SK-MEL-5 (cell line): ENCODE measurements at places on chromosomes 13 and 19. TPM values are rescaled to one million over a fixed set of nuclear protein-coding genes. Genes with fewer than 3 reads are reported as not detected.
A peak's percentile ranks its signal among the peaks of the same experiment; 100 is the strongest.

The KLK6 gene
- not detected in 2 replicates for total RNA-seq

The CCNA1 gene
- total RNA-seq: 0.13 TPM in 1 of 2 replicates, not detected in the other

The ATF5 gene
- total RNA-seq: 4.0 and 4.7 TPM in 2 replicates

The ZNF154 gene
- total RNA-seq: 0.03 TPM in 1 of 2 replicates, not detected in the other

The SIGLEC12 gene
- not detected in 2 replicates for total RNA-seq

The ERICH4 gene
- not detected in 2 replicates for total RNA-seq

The GNA15 gene
- not detected in 2 replicates for total RNA-seq

The ZNF865 gene
- total RNA-seq: 0.69 and 0.85 TPM in 2 replicates

DNA sequence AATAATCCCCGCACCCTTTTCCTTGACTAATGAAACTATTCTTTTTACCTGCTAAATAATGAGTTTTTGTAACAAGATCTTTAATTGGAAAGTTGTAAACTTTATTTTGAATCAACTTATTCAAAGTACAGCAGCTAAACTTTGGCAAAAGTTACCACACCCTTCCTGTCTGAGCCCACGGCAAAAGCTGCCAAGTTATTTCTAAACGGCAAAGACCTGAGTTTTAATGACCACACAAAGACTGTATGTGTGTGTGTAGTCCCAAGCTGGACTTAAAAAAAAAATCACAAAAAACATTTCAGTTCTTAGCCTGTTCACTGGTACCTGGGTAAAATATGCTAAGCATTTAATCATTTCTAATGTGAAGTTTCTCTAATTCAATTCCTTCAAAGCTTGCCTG, 60.7 kb downstream of the ZAR1L start:
- DNase-seq: no peak

DNA sequence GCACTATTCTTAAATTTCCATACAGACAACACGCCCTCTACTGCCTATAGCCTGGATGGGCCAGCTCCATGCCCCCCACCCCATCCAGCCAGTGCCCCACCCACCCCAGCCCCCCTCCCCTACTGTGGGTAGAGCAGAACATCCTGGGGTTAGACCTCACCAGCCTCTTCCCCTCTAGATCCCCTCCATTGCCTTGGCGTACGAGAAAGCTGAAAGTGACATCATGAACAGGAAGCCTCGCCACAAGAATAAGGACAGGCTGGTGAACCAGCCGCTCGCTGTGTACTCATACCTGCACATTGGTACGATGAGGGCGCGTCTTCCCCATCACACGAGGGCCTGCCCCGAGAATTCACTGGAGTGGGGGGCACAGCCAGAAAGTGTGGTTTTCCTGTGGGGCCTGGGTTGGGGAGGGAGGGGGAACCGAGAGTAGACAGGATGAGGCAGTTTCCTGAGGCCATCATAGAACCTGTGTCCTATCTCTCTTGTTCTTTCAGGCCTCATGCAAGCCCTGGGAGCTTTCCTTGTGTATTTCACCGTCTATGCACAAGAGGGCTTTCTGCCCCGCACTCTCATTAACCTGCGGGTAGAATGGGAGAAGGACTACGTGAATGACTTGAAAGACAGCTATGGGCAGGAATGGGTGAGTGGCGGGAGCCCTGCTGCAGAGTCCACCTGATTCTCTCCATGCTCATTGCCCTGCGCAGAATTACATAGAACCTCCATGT, 29.1 kb downstream of the ATP12A start:
- DNase-seq: no peak

DNA sequence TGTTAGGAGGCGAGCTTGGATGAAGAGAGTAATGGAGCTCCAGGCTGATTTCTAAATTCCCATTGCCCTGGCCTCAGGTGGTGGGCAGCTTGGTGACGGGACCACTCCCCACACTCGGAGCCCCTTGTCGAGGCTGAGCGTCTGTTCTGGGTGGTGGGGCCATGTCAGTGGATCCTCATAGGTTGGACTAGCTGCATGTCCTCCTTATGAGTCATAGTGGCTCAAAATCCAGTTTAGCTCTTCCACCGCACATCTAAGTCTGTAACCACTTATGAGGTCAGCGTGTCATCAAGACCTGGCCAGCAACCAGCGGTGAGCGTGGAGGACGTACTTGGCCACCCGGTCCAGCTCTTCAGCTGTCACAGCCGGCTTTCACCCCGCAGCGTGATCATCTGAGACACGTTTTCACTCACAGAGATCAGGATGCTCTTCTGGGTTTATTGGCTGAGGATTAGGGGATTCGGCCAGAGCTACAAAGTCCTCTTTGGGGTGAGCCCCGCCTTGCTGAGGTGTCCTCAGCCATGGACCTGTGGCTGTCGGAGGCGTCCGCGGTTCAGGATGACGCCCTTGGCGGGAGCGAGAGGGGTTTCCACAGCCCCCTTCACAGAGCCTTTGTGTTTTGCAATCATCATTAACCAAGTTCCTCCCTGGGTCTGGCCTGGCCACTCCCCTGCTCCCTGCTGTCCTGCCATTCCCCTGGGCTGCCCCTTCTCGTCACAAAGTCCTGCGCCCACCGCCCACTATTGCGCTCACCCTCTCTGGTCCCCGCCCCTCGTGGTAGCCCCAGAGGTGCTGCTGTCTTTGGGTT, 41.9 kb downstream of the ADPRHL1 start:
- no peak for DNase-seq

DNA sequence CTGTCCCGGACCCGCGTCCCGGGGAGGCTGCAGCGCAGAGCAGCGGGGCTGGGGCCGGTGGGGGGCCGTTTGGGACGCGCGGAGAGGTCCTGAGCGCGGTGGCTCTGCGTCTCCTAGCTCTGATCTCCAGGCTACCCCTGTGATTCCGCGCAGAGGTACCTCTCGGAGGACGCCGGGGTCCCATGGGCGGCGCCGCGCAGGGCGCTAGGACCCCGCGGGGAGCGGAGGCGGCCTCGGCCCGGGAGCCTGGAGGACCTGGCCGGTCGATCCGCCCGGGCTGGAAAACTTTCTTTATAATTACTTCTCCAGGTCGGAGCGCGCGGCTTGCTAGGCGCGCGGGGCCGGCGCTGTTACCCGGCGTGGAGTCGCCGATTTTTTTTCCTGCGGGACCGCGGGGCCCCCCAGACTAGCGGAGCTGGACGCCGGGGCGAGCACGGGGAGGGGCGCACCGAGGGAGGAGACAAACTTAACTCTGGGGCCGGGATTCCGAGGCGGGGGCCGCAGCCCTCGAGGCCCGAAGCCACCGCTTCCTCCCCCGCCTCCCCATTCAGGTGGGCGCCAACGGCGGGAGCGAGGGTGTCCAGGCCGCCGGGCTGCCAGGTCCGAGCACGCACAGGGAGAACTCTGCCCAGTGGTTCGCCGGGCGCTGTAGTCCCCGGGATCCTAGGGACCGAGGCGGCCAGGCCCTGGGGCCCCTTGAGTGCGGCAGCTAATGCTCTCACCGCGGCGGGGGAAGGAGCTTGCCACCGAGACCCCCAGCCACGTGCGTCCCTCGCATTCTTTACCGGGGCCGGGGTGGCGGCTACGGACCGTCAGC, 848 bp upstream of the CEBPA start:
- peak; percentile 6 for DNase-seq

GRCh38 chr13:32496599-32497160, 41.9 kb downstream of the N4BP2L2 start:
- DNase-seq: no peak

DNA sequence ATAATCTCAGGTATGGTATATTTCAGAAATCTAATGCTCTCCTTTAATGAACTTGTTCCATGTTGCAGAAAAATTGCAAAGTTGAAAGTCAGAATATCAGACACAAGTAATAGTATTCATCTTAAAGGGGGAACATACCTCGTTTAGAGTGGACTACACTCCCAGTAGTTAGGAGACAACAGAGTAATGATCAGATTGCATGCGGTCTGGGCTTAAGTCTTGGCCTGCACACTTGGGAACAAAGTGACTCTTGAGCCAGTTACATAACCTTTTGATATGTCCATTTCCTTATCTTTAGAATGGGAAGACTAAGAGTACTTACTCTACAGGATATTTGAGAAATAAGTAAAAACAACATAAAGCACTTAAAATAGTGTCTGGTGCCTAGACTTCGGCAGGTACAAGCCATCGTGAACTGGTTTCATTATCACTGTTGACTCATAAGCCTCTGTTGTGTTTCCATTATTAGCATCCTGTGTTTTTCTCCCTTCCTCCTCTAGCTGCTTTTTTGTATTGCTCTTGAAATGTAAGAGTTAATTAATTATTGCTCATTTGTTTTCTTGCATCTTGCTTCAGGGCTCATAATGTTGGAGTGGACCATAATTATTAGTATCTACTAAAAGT, 53.0 kb downstream of the DPY19L3 start:
- no peak for DNase-seq

GRCh38 chr13:41383386-41383785, 72.3 kb downstream of the NAA16 start:
- peak; percentile 45 for DNase-seq

GRCh38 chr19:54439174-54439851, 9.7 kb upstream of the LENG8 start:
- peak; percentile 79 for DNase-seq

DNA sequence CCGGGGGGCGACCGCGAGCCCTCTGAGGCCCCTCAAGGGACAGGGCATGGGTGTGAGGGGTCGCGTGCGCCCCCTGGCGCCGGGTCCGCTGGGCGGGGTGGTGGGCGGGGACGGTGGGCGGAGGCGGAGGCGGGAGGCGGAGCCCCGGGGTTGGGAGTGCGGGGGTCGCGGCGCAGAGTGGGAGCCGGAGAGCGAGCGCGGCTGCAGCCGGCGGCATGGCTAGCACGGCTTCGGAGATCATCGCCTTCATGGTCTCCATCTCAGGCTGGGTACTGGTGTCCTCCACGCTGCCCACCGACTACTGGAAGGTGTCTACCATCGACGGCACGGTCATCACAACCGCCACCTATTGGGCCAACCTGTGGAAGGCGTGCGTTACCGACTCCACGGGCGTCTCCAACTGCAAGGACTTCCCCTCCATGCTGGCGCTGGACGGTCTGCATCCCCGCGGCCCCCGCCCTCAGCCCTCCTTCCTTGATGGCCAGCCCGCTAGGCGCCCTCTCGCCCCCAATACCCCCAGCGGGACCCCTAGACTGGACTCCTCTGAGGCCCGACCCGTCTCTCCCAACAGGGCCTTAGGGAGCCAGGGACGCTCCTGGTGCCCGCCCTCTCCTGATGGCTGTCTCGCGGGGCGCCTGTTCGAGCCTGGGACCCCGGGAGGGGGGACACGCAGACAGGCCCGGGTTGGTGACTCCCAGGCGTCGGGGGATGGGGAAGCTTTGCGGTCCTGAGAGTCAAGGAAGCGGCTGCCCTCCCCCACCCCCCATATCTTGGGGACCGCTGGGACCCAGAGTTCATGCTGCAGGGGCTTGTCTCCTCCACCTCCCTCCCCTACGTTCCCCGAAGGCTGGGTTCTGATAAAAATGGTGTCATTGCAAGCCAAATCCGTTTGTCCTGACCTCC, at the start of gene CLDN10:
TSS of gene CLDN10 (plus strand) at position 182 of the 903 bp plus-strand sequence. CDS start at position 216, 34 bp downstream.
- DNase-seq: no peak

- DNase-seq: peak; percentile 52
Observed at GRCh38 chr19:5891938-5892771, 11.4 kb downstream of the NDUFA11 start.

- DNase-seq: no peak
Observed at GRCh38 chr13:25977216-25977615, 74.6 kb downstream of the SHISA2 start.

GRCh38 chr19:51002089-51002532, 707 bp upstream of the KLK8 start:
- DNase-seq: no peak

GRCh38 chr13:113785051-113786010, 26.3 kb downstream of the TMEM255B start:
- DNase-seq: peak; percentile 46

- DNase-seq: no peak
Observed at GRCh38 chr13:41563984-41564365, 106.6 kb downstream of the RGCC start.

GRCh38 chr19:46622118-46622446, 2.8 kb downstream of the PTGIR start:
- no peak for DNase-seq

DNA sequence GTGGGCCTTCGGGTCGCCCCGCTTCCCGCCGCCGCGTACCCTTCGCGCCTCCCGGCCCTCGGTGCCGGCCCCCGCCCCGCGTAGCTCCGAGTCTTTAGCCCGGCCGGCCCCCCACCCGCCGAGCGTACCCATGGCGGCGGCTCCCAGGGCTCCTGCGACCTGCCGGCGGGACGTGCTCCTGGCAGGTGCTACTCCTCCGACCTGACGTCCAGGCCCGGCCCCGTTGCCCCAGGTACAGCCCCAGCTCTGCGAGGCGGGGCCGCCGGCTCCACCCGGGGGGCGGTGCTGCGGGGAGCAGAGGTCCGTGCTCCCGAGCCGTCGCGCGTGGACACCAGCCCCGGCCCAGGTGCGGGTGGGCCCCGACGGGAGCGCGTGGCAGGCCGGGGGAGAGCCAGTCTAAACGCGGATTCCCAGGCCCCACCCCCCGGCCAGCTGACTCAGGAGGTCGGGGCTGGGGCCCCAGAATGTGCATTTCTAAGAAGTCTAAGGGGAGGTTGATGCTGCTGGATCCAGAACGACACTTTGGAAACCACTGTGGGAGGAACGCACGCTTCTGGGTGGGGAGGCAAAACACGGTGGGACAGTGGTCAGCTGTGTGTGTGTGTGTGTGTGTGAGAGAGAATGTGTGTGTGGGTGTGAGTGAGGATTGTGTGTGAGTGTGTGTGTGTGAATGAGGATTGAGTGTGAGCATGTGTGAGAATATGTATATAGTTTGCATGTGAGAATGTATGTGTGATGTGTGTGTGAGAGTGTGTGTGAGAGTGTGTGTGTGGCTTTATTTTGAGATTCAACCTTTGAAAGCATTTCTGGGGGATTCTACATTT, at the start of gene SLC15A1:
TSS of gene SLC15A1 (minus strand) at position 206 of the 824 bp plus-strand sequence. CDS start at position 132, 74 bp downstream.
- no peak for DNase-seq

DNA sequence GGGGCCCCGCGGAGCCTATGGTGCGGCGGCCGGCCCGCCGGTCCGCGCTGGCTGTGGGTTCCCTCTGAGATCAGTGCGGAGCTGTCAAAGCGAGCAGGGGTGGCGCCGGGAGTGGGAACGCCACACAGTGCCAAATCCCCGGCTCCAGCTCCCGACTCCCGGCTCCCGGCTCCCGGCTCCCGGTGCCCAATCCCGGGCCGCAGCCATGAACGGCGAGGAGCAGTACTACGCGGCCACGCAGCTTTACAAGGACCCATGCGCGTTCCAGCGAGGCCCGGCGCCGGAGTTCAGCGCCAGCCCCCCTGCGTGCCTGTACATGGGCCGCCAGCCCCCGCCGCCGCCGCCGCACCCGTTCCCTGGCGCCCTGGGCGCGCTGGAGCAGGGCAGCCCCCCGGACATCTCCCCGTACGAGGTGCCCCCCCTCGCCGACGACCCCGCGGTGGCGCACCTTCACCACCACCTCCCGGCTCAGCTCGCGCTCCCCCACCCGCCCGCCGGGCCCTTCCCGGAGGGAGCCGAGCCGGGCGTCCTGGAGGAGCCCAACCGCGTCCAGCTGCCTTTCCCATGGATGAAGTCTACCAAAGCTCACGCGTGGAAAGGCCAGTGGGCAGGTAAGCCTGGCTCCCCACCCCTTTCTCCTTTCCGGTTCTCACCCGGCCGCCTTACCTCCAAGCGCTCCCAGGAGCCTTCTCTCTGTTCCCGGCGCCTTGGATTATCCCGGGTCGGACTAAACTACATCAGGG, at the start of gene PDX1:
TSS of gene PDX1 (plus strand) at position 67 of the 743 bp plus-strand sequence. CDS start at position 206, 139 bp downstream.
- DNase-seq: no peak

DNA sequence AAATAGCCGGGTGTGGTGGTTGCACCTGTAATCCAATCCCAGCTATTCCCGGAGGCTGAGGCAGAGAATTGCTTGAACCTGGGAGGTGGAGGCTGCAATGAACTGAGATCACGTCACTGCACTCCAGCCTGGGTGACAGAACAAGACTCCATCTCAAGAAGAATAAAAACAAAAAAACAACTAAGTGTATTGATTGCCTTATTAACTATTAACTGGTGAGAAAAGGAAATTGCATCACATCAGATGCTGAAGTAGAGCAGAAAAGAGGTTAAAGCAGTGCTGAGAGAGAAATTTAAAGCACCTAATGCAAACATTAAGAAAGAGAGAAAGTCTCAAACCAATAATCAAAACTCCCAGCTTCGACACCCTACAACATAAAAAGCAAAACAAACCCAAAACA, 38.3 kb downstream of the KPNA3 start:
- no peak for DNase-seq
